ENCODE measurements at places on chromosomes 4 and X. TPM values are rescaled to one million over a fixed set of nuclear protein-coding genes. Genes with fewer than 3 reads are reported as not detected.

Gene GAGE12J
- not detected for total RNA-seq

Gene HHIP
- total RNA-seq, result 0.78 TPM

Gene FGF5
- total RNA-seq, result 0.32 TPM

Gene WDFY3
- 7.2 TPM for total RNA-seq

Gene VSIG1
- total RNA-seq, result 0.35 TPM

Gene CABS1
- not detected for total RNA-seq

Gene RXFP1
- total RNA-seq, result not detected

Gene ANOS1
- 0.15 TPM for total RNA-seq

Gene JADE3
- total RNA-seq, result 13.7 TPM

Gene MAGEH1
- 5.9 TPM for total RNA-seq

Gene HDX
- total RNA-seq, result 4.3 TPM

Gene HTN1
- total RNA-seq, result not detected

Gene MAGEA4
- not detected for total RNA-seq

Gene IL3RA
- 0.95 TPM for total RNA-seq

Gene STBD1
- total RNA-seq, result 9.7 TPM

Gene GC
- not detected for total RNA-seq
